Neural crest cell (in vitro differentiated cells): ENCODE measurements at places on chromosomes 1 and 21. TPM values are rescaled to one million over a fixed set of nuclear protein-coding genes. Genes with fewer than 3 reads are reported as not detected.

DNA sequence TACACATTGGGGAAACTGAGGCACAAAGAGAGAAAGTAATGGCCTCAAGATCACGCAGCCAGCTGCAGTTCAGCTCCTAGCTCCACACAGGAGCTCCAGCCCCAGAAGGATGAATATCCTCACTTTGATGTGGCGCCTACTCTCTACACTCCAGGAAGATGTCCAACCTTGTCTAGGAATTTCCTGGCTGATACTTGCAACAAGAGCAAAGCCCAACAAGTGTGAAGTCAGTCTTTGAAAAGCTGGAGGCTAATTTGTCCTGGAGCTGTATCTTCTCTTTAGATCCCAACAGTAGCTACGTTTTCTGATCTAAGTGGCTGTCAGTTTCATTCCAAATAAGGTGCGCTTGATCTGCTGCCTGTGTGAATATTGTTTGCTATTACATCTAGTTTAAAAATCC is 344.9 kb downstream of the PTPRU start:
- no peak overlapping the region for H3K27ac ChIP-seq
- H3K4me1 ChIP-seq, result peaks cover 9% of the 10 kb centered on the region
- H3K4me3 ChIP-seq, result no peak overlapping the region
- no peak for DNase-seq
- H3K27me3 ChIP-seq, result no peaks in the 10 kb centered on the region

DNA sequence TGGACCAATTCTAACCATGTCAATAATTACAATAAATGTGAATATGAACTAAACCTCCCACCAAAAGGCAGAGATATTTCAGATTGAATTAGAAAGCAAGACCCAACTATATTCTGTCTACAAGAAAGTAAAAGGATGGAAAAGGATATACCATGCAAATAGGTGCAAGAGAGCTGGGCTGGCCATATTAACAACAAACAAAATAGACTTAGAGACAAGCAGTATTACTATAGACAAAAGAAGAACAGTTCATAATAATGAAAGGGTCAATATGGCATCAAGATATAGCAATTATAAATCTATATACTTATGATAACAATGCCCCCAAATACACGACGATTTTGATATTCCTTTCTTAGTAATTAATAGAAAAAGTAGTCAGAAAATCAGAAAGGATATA is 67.3 kb upstream of the IFFO2 start:
- DNase-seq, result no peak
- H3K4me3 ChIP-seq, result no peak overlapping the region
- H3K4me1 ChIP-seq, result peaks cover 6% of the 10 kb centered on the region

DNA sequence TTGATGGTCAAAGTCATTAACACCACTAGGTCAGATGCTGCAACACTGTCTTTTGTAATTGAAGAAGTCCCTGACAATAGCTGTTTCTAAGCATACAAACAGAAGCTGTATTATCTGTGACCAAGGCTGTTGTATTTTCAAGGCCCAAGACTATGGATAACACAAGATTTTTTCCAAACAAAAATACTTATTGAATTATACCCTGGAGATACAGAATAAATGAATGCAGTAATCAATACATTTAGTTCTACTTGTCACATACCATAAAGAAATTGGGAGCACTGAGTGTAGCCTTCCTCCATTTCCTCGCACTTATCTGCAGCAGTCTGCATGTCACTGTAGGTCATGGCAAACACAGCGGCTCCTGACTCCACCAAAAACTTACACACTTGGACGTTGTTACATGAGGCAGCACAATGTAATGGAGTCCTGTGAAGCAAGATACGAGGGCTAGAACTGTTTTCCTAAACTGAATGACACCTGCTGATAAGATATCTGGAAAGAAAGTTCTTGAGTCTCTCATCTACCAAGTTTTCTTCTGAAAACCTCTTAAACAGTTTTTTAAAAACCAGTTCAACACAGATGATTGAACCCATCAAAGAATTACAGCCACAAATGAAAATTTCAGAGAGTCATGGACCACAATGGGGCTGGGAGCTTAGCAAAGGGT is 56.9 kb downstream of the TP53BP2 start:
- peaks cover 9% of the 10 kb centered on the region for H3K4me1 ChIP-seq
- no peak for DNase-seq
- peaks cover 6% of the 10 kb centered on the region for H3K36me3 ChIP-seq
- H3K27ac ChIP-seq, result no peak overlapping the region
- H3K27me3 ChIP-seq, result no peaks in the 10 kb centered on the region

- no peak for DNase-seq
- H3K27me3 ChIP-seq, result no peaks in the 10 kb centered on the region
- no peak overlapping the region for H3K4me3 ChIP-seq
- H3K4me1 ChIP-seq, result peaks cover 4% of the 10 kb centered on the region
- H3K27ac ChIP-seq, result no peak overlapping the region
These were observed 38.0 kb upstream of the PPP2R5A start for GRCh38 chr1:212247179-212247721.

DNA sequence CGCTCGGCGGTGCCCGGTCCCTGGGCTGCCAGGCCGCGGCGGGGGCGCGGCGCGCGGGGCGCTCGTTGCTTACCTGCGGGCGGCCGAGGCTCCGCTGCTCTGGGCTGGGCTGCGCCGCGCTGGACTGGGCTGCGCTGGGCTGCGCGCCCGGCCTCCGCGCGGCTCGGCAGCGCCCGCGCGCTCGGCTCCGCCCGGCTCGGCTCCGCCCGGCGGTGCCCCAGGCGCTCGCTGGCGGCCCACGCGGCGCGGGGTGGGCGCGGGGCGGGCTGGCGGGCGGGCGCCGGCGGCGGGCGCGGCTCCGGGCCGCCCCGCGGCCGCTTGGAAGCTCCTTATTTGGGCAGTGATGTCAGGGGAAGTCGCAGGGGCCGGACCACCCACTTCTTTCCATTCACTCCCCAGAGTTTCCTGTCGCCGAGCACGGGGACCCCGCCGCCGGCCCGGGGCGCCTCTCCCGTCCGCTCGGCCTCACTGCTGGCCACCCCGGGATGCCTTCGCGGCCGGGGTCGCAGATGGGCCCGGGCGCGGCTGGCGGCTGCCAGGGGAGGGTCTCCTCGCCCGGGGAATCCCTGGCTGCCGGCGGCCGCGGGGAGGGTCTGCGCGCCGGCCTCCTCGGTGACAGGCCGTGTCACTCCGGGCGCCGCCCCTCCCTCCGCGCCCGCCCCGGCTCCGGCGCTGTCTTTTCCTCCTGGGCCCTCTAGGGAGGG is 177.7 kb upstream of the EDN2 start:
- H3K27me3 ChIP-seq, result peaks cover 45% of the 10 kb centered on the region
- DNase-seq, result peak; percentile 50
- H3K4me3 ChIP-seq, result peak overlapping the region; percentile 51

GRCh38 chr1:36322786-36323635 is 434 bp downstream of the EVA1B start:
- peaks cover 10% of the 10 kb centered on the region for H3K27me3 ChIP-seq
- H3K27ac ChIP-seq, result no peak overlapping the region
- H3K36me3 ChIP-seq, result peaks cover 2% of the 10 kb centered on the region
- peaks cover 22% of the 10 kb centered on the region for H3K4me1 ChIP-seq
- peak overlapping the region; percentile 84 for H3K4me3 ChIP-seq

GRCh38 chr1:84259989-84260388 is 41.5 kb upstream of the SAMD13 start:
- H3K36me3 ChIP-seq, result no peaks in the 10 kb centered on the region
- no peak overlapping the region for H3K4me3 ChIP-seq
- H3K4me1 ChIP-seq, result no peaks in the 10 kb centered on the region
- no peaks in the 10 kb centered on the region for H3K27me3 ChIP-seq
- no peak overlapping the region for H3K27ac ChIP-seq

DNA sequence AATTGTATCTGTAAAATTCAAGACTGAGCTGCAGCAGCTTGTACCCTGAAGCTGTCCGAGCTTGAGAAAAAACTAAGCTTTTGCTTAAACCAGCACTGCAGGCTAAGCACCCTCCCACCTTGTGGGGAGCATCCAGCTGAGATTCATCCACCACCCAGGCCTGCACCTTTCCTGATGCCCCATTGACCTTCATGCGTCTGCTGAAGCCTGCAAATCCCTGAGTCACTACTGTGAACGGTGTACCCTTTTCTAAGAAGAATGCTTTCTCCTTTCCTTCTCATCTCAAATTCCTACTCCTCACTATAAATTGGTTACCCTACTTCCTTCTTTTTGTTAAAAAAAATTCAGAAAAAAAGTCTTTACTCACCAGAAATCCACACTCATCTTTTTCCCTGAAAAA is 90.9 kb upstream of the RGS18 start:
- no peaks in the 10 kb centered on the region for H3K27me3 ChIP-seq
- peaks cover 13% of the 10 kb centered on the region for H3K4me1 ChIP-seq
- H3K36me3 ChIP-seq, result no peaks in the 10 kb centered on the region
- no peak overlapping the region for H3K27ac ChIP-seq
- no peak for DNase-seq

- DNase-seq, result no peak
- no peak overlapping the region for H3K4me3 ChIP-seq
- H3K4me1 ChIP-seq, result peaks cover 14% of the 10 kb centered on the region
- H3K27me3 ChIP-seq, result no peaks in the 10 kb centered on the region
These were observed 35.8 kb upstream of the CCN1 start for GRCh38 chr1:85544689-85545215.

DNA sequence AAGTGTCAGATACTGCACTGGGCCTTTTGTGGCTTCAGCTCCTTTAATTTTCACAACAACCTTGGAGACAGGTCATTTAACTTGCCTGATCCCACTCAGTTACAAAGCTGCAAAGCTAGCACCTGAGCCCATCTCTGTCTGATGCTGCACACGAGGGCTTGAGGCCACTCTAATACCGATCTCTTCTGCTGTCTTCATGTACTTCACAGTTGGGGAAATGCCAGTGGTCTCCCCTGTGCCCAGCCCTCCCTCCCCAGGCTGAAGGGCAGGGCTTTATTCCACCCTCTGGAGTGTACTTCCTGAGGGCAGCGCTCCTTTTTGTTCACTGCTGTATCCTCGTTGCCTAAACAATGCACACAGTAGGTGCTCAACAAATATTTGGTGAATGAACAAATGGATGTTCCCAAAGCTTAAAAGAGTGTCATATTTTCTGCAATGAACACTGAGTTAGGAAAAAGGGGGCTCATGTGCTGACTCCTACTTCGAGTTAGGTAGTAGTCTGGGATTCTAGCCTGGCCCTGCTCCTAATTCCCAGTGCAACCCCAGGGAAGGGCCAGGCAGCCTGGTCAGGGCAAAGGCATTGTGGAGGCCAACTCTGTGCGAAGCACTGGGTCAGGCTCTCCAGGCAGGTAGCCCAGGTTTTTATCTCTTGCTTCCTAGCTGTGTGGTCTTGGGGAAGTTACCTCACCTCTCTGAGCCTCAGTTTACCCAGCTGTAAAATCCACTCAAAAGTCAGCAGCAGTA is 1.1 kb downstream of the TMCO4 start:
- H3K27ac ChIP-seq, result no peak overlapping the region
- H3K27me3 ChIP-seq, result peaks cover 47% of the 10 kb centered on the region
- no peak for DNase-seq
- H3K4me3 ChIP-seq, result peak overlapping the region; percentile 62
- H3K4me1 ChIP-seq, result peaks cover 12% of the 10 kb centered on the region

GRCh38 chr1:74160046-74160445 is 37.9 kb downstream of the LRRIQ3 start:
- no peak for DNase-seq
- H3K36me3 ChIP-seq, result no peaks in the 10 kb centered on the region
- no peaks in the 10 kb centered on the region for H3K27me3 ChIP-seq
- no peak overlapping the region for H3K27ac ChIP-seq
- H3K4me1 ChIP-seq, result no peaks in the 10 kb centered on the region

DNA sequence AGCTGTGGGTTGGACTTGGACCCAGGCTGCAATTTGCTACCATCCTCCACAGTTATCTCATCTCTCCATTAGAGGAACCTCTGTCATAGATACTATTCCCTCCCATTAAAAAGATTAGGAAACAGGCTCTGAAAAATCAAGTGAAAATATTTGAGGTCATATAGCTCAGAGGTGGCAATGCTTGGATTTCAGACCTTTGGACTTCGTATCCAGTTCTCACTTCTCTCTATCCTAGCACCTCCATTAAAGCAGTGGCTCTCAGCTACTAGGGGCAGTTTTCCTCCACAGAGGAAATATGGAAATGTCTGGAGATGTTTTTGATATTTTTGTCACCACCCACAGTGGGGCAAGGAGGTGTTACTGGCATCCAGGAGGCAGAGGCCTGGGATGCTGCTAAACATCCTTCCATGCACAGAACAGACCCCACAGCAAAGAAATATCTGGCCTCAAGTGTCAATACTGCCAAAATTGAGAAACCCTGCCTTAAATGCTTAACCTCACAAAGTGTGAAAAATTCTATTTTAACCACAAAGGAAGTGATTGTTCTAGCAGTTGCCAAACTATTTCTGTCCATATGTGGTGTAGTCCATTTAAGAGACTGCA is 54.1 kb downstream of the C8A start:
- no peak for DNase-seq
- H3K4me3 ChIP-seq, result no peak overlapping the region
- no peaks in the 10 kb centered on the region for H3K36me3 ChIP-seq
- H3K4me1 ChIP-seq, result no peaks in the 10 kb centered on the region
- no peak overlapping the region for H3K27ac ChIP-seq

GRCh38 chr1:160625725-160626498 is 20.9 kb downstream of the SLAMF1 start:
- H3K4me3 ChIP-seq, result no peak overlapping the region
- no peak overlapping the region for H3K27ac ChIP-seq
- peaks cover 2% of the 10 kb centered on the region for H3K27me3 ChIP-seq
- no peaks in the 10 kb centered on the region for H3K36me3 ChIP-seq
- DNase-seq, result no peak

DNA sequence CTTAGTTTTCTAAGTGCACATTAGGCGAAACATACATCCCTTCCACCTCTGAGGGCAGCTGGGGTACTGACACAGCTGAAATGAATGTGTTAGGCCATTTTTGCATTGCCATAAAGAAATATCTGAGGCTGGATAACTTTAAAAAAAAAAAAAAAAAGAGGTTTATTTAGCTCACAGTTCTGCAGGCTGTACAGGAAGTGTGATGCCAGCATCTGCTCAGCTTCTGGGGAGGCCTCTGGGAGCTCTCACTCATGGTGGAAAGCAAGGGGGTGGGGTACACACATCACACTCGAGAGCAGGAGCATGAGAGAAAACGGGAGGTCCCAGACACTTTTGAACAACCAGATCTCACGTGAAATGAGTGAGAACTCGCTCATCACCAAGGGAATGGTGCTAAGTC is 158.1 kb downstream of the PSMG1 start:
- H3K4me3 ChIP-seq, result no peak overlapping the region
- H3K36me3 ChIP-seq, result peaks cover 3% of the 10 kb centered on the region
- no peak for DNase-seq
- H3K27ac ChIP-seq, result no peak overlapping the region
- peaks cover 21% of the 10 kb centered on the region for H3K4me1 ChIP-seq

DNA sequence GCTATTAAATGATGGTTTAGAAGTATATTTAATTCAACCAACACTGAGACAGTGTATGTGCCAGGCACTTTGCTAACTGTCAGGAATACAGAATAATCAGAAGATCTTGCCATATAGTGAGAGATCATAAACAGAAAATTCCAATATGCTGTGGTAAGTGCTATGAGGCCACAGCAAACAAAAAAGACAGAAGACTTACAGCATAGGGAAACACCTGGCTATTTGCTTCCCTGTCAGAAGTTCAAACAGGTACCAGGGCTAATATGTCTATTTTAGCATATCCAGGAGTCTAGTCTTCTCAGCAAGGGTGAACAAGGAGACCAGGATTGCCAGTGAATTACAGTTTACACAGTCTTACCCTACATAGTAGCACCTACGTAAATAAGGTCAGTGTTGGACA is 30.4 kb downstream of the TRIT1 start:
- H3K4me3 ChIP-seq, result no peak overlapping the region
- peaks cover 16% of the 10 kb centered on the region for H3K36me3 ChIP-seq
- H3K27ac ChIP-seq, result no peak overlapping the region
- H3K27me3 ChIP-seq, result no peaks in the 10 kb centered on the region
- peaks cover 4% of the 10 kb centered on the region for H3K4me1 ChIP-seq
- DNase-seq, result no peak

The TRIM33 gene
- total RNA-seq, result 52.8 and 54.3 TPM in 2 replicates

The NPPA gene
- total RNA-seq, result not detected in 2 replicates

The CDC73 gene
- 50.4 and 50.5 TPM in 2 replicates for total RNA-seq

The TDRD10 gene
- total RNA-seq, result not detected in 2 replicates
